ENCODE measurements at places on chromosomes 11 and 22.

DNA sequence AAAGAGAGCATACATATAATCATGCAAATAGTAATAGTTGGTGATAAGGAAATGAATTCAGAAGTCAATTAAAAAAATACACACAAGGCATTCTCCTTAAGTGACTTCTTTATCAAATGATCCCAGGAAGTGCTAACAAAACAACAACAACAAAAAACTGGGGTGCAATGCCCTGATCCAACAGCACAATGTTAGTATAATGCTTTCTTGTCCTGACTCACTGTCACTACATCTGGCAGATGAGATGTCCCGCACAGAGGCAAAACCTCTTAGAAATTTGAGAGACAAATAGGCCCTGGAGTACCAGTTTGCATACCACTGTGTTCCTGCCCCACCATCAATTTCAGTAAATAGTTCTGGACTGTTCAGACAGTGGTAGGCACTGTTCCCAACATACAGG, 11.0 kb upstream of the AMBRA1 start:
- DNase-seq = no peak

- DNase-seq = peak; percentile 93
These were observed 43.7 kb downstream of the MICAL3 start for GRCh38 chr22:17980638-17981051.

DNA sequence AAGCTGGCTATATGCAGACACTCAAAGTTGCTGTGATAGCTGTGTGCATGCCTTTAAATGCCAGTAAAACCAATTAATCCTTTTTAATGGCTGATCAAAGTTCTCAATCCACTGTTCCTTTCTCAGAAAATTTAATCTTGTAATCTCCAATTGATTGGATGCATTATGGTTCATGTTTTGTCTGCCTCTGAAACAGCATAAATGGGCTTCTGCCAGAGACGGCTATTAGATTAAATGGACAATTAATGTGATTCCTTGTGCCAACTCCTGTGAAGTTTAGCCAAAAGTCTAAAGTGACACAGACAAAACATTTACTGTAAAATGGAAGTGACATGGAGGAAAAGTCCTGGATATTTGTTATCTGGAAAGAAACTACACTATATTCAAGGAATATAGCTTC, 952.5 kb upstream of the FAT3 start:
- DNase-seq = no peak

GRCh38 chr22:17994424-17995108, 29.8 kb downstream of the MICAL3 start:
- DNase-seq = no peak

- DNase-seq = peak; percentile 38
These were observed 16.6 kb upstream of the SPTBN2 start for GRCh38 chr11:66745356-66746235.

- DNase-seq = no peak
These were observed 15.5 kb downstream of the CSF2RB start for GRCh38 chr22:36928786-36929535.

DNA sequence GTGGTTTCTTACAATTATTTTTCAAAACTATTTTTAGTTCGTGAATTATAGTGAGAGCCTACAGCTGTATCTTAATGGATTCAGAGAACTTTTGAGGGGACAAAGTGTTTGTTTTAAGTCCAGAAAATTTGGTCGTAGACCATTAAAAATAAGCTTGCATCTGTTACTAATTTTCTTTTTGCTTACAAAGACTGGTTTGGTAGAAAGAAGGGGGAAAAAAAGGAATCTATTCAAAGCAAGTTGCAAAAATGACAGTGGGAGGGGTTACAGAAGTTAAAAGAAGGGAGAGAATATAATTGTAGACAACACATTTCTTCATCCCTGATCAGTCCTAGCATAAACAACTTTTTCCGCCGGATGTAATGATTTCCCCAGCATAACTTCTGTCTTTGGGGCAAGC, 72.1 kb downstream of the AMOTL1 start:
- DNase-seq = no peak

DNA sequence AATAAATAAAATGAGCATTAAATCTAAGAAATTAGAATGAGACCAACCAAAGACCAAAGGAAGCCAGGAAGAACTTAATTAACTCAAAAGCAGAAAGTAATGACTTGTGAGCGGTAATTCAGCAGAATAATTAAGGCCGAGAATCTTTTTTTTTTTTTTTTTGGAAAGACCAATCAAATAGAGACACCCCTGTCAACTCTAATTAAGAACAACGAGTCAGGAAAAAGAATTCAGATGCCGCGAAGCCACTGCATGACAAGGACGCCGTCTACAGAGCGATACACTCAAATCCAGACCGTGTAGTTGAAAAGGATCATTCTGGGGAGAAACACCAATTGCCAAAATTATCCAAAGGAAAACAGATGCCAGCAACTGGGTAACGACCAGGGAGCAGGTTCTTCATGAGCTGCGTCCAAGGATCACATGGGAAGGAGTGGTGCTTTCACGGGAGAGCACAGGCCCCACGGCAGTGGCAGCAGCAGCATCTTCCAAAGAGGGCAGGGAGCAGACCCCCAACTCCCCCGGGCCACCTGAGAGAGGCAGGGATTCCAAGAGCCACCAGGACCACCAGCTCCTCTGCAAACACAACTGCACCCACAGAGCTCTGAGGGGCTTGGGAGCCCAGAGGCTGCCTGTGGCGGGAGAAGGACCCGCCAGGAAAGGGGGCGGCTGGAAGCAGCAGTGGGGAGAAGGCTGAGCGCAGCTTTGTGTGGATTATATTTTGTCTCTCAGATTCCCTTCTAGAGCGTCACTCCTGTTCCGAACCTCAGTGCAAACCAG, 469.8 kb downstream of the BRD1 start:
- DNase-seq = no peak

- no peak for DNase-seq
These were observed 99.5 kb downstream of the ZNF280B start for GRCh38 chr22:22408731-22409696.

DNA sequence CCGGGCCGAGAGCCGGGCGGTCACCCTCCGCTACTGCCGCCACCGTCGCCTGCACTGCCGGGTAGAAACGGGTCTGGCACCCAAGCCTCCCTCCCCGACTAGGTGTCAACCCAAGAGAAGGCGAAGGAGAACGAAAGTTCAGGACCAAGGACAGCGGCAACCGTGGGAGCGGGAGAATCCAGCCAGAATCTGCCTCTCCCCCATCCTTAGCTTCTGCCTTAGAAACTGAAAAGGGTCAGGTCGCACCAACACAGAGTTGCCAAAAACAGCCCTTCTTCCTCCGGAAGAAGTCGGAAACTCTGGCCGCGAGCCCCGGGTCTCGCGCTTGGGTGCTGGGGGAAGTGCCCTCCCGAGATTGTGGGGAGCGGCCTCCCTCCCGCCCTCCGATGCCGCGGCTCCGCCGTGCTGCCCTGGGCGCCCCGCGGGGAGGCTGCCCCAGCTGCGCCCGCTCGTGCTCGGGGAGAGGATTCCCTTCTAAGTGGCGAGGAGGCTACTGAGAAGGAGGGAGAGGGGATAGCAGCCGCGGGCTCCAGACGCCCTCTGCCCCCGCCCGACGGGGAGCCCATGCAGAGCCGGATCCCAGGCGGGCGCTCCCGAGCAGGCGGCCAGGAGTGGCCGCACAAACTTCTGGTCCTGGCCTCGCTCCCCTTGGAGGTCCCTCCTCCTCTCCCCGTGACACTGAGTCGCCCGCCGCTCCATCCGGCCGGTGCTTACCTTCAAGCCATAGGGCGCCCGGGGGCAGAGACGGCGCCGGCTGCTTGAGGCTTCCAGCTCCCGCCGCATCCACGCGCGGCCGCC, 637 bp downstream of the DRD2 start:
- DNase-seq = peak; percentile 0

- DNase-seq = peak; percentile 24
These were observed 1.2 kb downstream of the DDX17 start for GRCh38 chr22:38504731-38505540.

DNA sequence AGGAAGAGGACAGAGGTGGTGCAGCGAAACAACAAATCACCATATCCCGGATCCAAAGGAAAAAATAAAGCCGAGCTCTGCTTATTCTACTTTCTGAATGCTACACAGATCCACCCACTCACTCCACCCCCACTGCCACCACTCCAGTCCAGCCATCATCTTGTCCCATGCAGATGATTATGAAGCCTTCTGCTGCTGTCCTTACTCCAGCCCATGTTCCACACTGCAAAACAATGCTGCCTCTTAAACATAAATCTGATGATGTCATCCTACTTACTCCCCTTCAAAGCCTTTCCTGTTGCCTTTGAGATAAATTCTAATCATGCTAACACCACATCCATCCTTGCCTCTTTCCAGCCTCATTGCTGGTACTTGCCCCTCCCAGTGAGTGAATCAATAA, 6.5 kb upstream of the DRD2 start:
- no peak for DNase-seq

DNA sequence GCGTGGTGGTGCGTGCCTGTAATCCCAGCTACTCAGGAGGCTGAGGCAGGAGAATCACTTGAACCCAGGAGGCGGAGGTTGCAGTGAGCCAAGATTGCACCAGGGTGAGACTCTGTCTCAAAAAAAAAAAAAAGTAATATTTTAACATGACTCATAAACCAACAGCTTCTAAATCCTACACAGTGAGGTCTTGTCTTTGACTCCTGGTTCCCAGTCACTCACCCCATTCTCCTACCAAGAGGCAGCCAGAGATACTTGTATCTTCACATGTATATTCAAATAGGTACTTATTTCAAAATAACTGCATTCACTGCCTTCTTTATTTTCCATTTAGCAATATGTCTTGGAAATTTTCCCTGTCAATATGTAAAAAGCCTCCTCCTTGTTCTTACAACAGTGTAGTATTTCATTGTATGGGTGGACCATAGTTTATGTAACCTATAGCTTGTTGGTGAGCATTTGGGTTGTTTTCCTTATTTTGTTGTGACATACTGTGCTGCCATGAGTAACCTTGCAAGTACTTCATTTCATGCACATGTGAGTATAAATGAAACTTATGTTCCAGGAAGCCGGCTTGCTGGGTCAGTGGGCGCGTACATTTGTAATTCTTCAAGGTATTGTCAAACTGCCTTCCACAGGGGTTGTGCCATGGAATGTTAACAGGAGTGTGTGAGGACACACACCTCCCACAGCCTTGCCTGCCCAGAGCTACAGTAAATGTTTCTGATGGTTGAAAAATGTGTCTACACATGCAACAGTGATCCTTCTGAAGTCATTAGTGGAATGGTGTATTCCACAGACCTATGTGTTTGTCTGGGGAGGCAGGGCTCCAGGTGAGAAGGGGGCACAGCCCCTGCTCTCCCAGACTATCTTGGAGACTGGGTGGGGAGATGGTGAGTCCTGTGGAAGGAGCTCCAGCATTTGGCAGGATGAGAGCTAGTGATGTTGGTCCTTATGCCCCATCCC, 47.9 kb downstream of the OSBP2 start:
- DNase-seq = no peak

GRCh38 chr22:19713650-19714311, 522 bp upstream of the SEPTIN5 start:
- DNase-seq = no peak

DNA sequence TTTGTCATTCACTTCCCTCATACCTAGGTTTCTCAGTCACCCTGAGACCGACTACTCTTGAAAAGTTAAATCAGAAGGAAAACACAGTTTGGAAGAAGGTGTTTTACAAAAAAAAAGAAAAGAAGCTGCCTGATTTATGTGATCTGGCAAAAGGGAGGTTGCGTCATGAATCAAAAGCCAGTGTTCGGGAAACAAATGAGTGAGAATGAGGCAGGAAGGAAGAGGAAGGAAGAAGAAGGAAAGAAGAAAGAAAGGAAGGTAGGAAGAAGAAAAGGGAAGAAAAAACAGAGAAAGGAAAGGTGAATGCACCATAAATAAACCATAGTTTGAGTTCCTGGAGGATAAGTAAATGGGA, 314.6 kb downstream of the BLID start:
- no peak for DNase-seq
